ENCODE measurements at places on chromosomes 6 and 20.

GRCh38 chr20:47230811-47231256 lies 125.7 kb downstream of the ZMYND8 start:
- DNase-seq, result no peak

- DNase-seq, result no peak
Observed at GRCh38 chr6:157613011-157613522, 210.0 kb upstream of the SNX9 start.

- DNase-seq, result no peak
Observed at GRCh38 chr20:18138639-18139583, 1.2 kb downstream of the KAT14 start.

DNA sequence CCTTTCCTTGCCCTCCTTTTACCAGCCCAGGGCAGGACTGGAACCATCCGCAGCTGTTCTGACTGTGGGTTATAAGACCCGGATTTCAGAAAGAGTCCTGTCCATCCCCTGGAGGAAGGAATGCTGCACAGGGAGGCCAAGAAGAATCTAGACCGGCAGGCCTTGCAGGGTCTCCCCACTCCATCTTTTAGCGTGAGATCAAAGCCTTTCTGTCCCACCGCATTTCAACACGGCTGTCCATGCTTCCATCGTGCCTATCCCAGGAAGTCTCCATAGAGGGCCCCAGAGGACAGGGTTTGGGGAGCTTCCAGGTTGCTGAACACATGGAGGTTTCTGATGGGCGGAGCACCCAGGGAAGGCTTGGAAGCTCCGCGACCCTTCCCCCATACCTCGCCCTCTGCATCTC lies 79.3 kb upstream of the AGPAT4 start:
- no peak for DNase-seq

GRCh38 chr6:11888727-11889126 lies 110.1 kb upstream of the ADTRP start:
- DNase-seq, result no peak

Measured in left hindlimb (tissue), 1 donor.